Lower lobe of right lung (tissue), 2 donors: ENCODE measurements at places on chromosomes 11 and 22. TPM values are rescaled to one million over a fixed set of nuclear protein-coding genes. Genes with fewer than 3 reads are reported as not detected.

DNA sequence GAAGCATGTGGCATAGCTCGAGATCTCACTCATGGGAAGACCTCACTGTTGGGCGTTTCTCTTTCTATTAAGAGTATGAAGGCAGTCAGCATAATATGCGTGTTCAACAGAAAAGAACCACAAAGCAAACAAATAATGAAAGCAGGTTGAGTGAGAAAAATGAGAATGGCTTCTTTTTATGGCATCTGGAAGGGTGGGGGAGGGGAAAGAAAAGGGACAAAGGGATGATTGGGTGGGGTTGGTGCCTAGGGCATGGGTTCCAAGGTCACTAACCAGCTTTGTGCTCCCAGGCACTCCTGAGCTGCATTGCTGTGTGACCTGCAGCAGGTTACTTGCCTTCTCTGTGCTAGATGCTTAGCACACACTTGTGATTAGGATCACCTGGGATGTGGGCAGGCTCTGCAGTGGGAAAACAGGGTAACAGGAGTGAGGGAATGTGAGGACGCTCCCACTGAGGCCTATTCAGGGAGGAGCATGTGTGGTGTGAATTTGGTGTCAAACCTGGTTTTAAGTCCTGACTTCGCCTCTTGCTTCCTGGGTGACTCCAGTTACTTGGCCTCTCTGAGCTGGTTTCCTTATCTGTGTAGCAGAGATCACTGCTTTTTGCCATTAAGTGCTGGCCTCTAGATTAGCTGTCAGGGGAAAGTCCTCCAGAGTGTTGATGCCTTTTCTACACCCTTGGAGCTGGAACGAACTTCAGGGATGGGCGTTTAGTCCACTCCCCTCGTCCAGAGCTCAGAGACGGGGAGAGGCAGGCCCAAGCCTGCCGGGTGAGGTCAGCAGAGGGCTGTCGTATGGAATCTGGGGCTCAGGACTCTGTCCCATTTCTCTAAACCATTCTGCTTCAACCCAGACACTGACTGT is 74.8 kb downstream of the KIAA1671 start:
- no peaks in the 10 kb centered on the region for H3K27me3 ChIP-seq
- no peak for DNase-seq
- H3K36me3 ChIP-seq, result no peaks in the 10 kb centered on the region

- H3K4me3 ChIP-seq, result no peak overlapping the region
- H3K27me3 ChIP-seq, result no peaks in the 10 kb centered on the region
- H3K27ac ChIP-seq, result no peak overlapping the region
- no peaks in the 10 kb centered on the region for H3K4me1 ChIP-seq
- DNase-seq, result no peak
- peaks cover 51% of the 10 kb centered on the region for H3K36me3 ChIP-seq
These were observed 5.7 kb downstream of the CHRNA10 start for GRCh38 chr11:3665336-3666022.

DNA sequence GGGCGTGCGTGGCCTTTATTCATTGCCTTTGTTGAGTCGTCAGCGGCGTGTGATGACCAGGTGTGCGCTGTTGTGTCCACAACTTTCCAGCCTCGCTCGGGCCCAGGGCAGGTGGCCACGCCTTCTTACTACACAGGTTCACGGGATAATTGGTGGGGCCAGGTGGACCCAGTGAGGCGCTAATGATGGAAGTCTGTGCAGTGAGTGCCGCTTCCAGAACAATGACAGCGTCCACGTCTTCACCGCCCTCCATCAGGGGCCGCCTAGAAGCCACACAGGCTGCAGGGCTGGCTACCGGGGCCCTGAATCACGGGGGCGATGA is 1197.3 kb downstream of the BRD1 start:
- DNase-seq, result no peak
- no peaks in the 10 kb centered on the region for H3K36me3 ChIP-seq
- H3K27me3 ChIP-seq, result no peaks in the 10 kb centered on the region
- H3K27ac ChIP-seq, result no peak overlapping the region
- H3K4me1 ChIP-seq, result no peaks in the 10 kb centered on the region

LARGE2 gene
- 5.0 TPM for total RNA-seq

NCF4 gene
- total RNA-seq, result 55.3 TPM

- no peaks in the 10 kb centered on the region for H3K27me3 ChIP-seq
- no peak overlapping the region for H3K4me3 ChIP-seq
- no peak for DNase-seq
- H3K27ac ChIP-seq, result no peak overlapping the region
- no peaks in the 10 kb centered on the region for H3K4me1 ChIP-seq
These were observed 44.0 kb upstream of the KIRREL3 start for GRCh38 chr11:127044535-127044934.

- no peaks in the 10 kb centered on the region for H3K4me1 ChIP-seq
- H3K27me3 ChIP-seq, result no peaks in the 10 kb centered on the region
- no peak overlapping the region for H3K4me3 ChIP-seq
- no peak overlapping the region for H3K27ac ChIP-seq
- no peaks in the 10 kb centered on the region for H3K36me3 ChIP-seq
These were observed 54.4 kb downstream of the ALX4 start for GRCh38 chr11:44255406-44256071.

- no peak overlapping the region for H3K4me3 ChIP-seq
- no peak overlapping the region for H3K27ac ChIP-seq
- H3K4me1 ChIP-seq, result peaks cover 27% of the 10 kb centered on the region
These were observed 40.9 kb downstream of the MRTFA start for GRCh38 chr22:40595497-40596234.

POU2AF3 gene
- total RNA-seq, result 3.4 TPM

GRCh38 chr22:38112381-38112780 is 1.9 kb upstream of the BAIAP2L2 start:
- H3K4me1 ChIP-seq, result peaks cover 9% of the 10 kb centered on the region
- no peak for DNase-seq
- no peak overlapping the region for H3K27ac ChIP-seq
- no peak overlapping the region for H3K4me3 ChIP-seq
- H3K27me3 ChIP-seq, result no peaks in the 10 kb centered on the region

DNA sequence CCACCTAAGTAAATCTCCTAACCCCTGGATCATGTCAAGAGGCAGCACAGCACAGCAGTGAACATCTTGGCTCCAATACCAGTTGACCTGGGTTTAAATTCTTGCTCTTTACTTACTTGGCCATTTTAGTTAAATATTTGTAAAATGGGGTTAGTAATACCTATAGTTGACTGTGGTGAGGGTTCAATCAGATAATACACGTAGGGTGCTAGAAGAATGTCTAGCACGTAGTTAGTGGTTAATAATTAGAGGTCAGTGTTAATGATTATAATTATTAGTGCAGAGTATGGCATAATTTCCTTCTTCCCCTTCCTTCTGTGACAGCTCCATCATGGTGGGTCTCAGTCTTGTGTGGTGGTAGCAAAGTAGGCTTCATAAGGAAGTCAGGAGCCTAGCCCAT is 520.8 kb downstream of the INSC start:
- H3K4me1 ChIP-seq, result no peaks in the 10 kb centered on the region
- no peaks in the 10 kb centered on the region for H3K36me3 ChIP-seq
- no peak overlapping the region for H3K4me3 ChIP-seq
- no peak overlapping the region for H3K27ac ChIP-seq
- no peak for DNase-seq

DNA sequence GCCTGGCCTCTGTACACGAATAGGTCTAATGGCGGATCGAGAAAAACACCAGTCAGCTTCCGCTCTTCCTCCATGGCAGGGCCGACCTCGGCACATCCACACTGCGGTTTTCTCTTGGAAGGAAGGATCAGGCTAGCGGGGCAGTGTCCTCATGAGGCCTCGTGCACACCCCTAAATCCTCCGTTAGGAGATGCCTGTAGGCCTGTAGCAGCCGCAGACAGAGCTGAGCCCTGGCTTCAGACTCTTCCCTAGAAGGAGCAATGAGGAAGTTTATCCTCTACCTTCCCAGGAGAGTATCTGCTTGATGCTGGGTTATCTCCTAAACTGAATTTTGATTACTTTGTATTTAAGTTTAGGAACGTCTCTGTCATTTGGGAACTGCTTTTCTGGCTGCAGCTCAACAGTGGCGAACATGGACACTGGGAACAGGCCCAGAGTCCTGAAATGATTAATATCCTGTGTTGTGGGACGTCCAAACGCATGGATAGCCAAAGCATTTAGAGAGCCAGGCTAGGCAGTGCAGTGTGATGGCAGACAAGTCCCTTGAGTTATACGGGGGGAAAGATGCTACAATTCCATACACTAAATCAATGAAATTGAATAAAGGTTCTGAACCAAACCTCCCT is 16.5 kb upstream of the BMAL1 start:
- no peaks in the 10 kb centered on the region for H3K27me3 ChIP-seq
- H3K4me1 ChIP-seq, result peaks cover 27% of the 10 kb centered on the region
- H3K4me3 ChIP-seq, result no peak overlapping the region
- H3K27ac ChIP-seq, result peak overlapping the region; percentile 57
- no peak for DNase-seq

DNA sequence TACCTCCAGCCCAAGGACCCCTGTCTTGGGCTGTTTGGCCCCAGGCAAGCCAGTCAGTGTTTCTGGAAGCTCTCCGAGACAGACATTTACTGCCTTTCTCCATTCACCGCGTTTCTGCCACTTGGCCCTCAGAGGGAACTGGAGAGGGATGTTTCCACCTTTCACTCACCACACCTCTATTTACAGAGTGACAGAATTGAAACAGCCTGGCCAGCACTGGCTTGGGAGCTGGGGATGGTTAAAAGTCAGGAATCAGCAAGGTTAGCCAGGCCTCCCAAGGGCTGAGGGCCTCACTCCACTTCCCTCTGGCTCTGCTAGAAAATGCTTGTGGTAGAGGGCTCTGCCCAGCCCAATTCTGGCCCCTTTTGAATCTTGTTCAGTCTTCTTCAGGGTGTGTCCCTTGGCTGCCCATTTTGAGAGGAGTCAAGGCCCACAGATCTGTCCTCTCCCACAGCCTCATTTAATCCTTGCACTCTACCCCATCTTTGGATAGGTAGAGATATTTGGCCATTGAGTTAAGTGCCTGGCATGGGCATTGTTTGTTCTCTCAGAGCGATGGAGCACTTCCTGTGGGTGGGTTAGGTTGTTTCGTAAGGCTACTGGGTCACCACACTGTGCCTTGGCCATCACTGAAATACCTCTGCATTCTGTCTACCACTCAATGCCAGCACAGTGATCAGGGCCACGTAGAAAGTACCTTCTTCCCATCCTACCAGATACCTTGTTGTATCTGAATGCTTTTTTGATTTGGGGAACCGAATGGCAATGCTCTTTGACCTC is 119.2 kb downstream of the MICAL2 start:
- H3K36me3 ChIP-seq, result peaks cover 71% of the 10 kb centered on the region
- no peak overlapping the region for H3K4me3 ChIP-seq
- H3K27me3 ChIP-seq, result no peaks in the 10 kb centered on the region
- peak overlapping the region; percentile 81 for H3K27ac ChIP-seq
- peaks cover 30% of the 10 kb centered on the region for H3K4me1 ChIP-seq
- DNase-seq, result no peak

- H3K4me3 ChIP-seq, result peak overlapping the region; percentile 78
- no peaks in the 10 kb centered on the region for H3K27me3 ChIP-seq
- peaks cover 77% of the 10 kb centered on the region for H3K4me1 ChIP-seq
- peaks cover 28% of the 10 kb centered on the region for H3K36me3 ChIP-seq
- no peak for DNase-seq
- peak overlapping the region; percentile 96 for H3K27ac ChIP-seq
These were observed 630 bp downstream of the PIK3IP1 start for GRCh38 chr22:31291481-31292235.

DNA sequence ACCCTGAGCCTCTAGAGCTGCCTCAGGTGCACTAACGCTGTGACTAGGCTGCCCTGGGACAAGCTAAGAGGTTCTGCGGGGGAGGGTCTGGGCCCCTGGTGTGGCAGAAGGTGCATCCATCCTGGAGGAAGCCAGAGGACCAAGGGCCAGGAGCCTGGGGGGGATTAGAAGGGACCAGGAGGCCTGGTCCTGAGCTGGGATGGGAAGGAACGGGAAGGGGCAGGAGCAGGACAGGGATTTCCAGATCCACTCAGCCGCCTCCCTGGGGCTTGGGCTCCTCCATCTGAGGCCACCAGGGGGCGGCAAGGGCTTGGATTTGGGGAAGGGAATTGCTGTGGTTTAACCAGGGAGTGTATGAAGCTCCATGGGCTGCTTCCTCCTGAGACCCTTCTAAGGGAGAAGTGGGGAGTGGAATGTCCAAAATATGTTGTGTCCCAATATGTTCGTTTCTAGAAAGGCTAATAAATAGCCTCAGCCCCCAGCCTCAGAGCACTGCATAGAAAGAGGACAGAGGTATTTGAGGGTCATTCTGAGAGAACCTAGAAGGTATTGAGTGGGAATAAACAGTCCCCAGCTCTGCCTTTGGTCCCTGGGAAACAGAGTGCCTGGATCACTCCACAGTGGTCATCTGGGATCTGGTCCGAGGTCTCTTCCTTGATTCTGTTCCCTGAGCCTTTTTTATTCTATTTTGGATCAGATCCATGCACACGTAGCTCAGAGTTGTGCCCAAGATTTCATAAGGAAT is 17.4 kb upstream of the PRAME start:
- no peak for DNase-seq
- no peaks in the 10 kb centered on the region for H3K36me3 ChIP-seq
- no peak overlapping the region for H3K27ac ChIP-seq
- no peaks in the 10 kb centered on the region for H3K27me3 ChIP-seq
- no peaks in the 10 kb centered on the region for H3K4me1 ChIP-seq

NLRP14 gene
- not detected for total RNA-seq

SH3BP1 gene
- total RNA-seq, result 34.8 TPM

AP1B1 gene
- total RNA-seq, result 70.3 TPM

DNA sequence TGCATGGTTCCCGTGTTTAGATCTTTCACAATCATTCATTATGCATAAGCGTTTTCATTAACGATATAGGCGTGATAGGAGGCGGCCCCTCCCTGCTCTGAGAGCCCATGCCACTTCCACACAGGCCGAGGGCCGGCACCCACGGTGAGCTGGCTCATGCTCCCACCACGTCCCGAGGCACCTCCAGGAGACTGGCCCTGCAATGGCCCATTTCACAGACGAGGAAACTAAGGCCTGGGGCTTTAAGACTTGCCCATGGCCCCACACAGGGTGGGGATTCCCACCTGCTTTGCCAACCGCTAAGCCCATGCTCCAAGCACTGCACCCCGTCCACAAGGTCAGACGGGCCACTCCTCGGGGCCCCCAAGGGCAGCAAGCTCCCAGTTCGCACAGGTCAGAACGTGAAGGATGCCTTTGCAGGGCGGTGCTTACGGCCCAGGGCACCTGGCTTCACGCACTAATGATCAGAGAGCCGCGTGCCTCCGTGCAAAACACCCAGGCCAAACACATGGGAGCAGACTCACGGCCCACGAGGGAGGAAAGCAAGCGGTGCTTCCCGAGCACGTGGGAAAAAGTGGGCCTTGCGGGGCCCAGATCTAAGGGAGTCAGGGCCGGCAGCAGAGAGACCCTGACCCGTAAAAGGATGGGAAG is 8.3 kb downstream of the OSBPL5 start:
- peak; percentile 53 for DNase-seq
- peaks cover 61% of the 10 kb centered on the region for H3K4me1 ChIP-seq
- no peak overlapping the region for H3K4me3 ChIP-seq
- H3K36me3 ChIP-seq, result peaks cover 5% of the 10 kb centered on the region

EPS8L2 gene
- 156 TPM for total RNA-seq

PGGHG gene
- 163 TPM for total RNA-seq

- no peaks in the 10 kb centered on the region for H3K27me3 ChIP-seq
- no peak for DNase-seq
- peak overlapping the region; percentile 92 for H3K27ac ChIP-seq
- peaks cover 6% of the 10 kb centered on the region for H3K36me3 ChIP-seq
These were observed 644 bp downstream of the TMEM134 start for GRCh38 chr11:67468456-67468758.

- H3K4me1 ChIP-seq, result peaks cover 23% of the 10 kb centered on the region
- DNase-seq, result no peak
- H3K27ac ChIP-seq, result peak overlapping the region; percentile 2
- peak overlapping the region; percentile 44 for H3K4me3 ChIP-seq
- H3K36me3 ChIP-seq, result no peaks in the 10 kb centered on the region
- no peaks in the 10 kb centered on the region for H3K27me3 ChIP-seq
These were observed 505 bp downstream of the MPEG1 start for GRCh38 chr11:59212222-59212621.
